NCI-H1048 (cell line): ENCODE measurements at places on chromosomes 2 and 18.

DNA sequence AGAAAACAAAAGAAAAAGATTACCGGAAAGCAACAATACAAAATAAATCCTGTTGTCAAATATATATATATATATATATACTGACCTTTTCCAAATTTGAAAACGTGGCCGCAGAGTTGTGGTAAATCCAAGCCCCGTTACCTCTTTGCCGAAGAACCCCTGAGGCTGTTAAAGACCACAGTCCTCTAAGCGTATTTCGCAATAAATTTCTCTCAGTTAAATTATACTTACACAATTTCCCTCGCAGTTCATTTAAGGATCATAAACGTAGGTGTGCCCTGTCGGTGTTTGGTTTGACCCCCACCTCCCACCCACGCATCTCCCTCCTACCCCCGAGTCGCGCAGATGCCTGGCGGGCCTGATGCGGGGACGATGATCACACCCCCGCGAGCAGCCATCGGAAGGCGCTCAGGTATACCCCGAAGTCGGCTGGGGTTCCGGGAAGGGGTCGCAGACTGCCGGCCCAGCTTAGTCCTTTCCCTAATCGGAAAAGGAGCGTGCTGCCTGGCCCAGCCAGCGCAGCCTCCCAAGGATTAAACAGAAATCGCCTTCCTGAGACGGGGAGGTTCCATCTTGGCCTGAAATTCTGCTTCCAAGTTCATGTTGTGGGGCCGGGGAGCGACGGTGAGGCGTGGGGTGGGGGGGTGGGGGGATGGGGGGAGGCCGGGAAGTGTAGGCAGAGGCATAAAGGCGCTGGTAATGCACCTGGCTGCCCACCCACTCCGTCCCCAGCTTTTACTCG, 2.9 kb upstream of the MEIS1 start:
- DNase-seq: no peak

GRCh38 chr2:55157474-55157884, 74.6 kb downstream of the CLHC1 start:
- DNase-seq: no peak

- no peak for DNase-seq
Observed at GRCh38 chr2:21451403-21451802, 327.6 kb downstream of the TDRD15 start.

DNA sequence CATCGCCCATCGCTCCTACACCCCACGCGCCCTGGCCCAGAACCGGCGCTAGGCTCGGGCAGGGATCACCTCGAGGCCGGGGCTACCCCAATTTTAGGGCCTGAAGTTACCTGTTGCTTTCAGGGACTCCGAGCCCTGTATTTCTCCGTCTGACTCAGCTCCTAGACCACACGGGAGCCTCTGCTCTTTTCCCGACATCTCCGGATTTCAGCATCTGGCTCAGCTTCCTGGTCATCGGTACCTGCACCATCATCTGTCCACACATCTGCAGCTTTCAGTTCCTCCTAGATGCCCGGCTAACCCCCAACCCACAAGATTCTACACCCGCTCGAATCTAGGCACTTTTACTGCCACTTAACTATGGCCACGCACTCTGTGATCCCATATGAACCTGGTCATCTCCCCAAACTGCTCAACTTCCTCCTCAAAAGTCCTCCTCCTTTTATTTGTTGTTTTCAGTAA, 12.1 kb upstream of the HMSD start:
- no peak for DNase-seq

GRCh38 chr2:96158554-96158940, 13.3 kb upstream of the DUSP2 start:
- no peak for DNase-seq

DNA sequence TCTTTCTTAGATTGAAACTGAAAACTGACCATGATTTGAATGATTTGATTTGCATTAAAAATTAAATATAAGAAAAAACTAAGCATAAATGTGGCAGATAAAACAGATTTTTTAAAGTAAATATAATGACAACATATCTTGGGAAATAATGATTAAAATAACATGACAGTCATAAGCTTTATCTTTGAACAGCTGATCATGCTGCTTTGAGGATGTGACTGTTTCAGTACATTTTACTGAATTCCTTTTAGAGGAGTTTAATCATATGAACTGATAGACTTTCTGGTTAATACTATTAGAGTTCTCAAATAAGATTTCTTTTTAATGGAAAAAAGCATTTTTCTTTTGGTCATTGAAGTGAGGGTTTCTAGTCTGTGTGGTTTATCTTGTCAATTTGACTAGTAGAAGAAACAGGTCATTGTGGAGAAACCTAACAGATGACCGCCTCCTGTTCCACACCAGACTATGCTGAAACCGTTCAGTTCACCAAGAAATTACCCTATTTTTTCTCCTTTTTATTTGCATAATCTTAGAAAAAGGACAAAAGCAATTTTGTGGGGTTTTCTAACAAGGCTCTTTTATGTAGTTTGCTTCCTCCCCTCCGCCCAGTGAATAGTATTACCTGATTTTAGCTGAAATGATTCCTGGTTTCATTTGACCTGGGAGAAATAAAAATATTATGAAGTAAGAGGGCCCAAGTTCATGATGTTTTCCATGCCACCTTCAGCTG, 262.1 kb downstream of the PTGR3 start:
- no peak for DNase-seq

- no peak for DNase-seq
Observed at GRCh38 chr2:72668647-72669046, 157.2 kb downstream of the EXOC6B start.

GRCh38 chr2:57990118-57990725, 56.4 kb upstream of the VRK2 start:
- no peak for DNase-seq

GRCh38 chr18:44849361-44849760, 168.7 kb downstream of the SETBP1 start:
- DNase-seq: no peak

- no peak for DNase-seq
Observed at GRCh38 chr2:240603846-240604245, 17.3 kb downstream of the CAPN10 start.

GRCh38 chr2:137873536-137874244, 90.6 kb upstream of the HNMT start:
- DNase-seq: no peak

GRCh38 chr2:29797916-29798315, 123.5 kb downstream of the ALK start:
- DNase-seq: no peak

DNA sequence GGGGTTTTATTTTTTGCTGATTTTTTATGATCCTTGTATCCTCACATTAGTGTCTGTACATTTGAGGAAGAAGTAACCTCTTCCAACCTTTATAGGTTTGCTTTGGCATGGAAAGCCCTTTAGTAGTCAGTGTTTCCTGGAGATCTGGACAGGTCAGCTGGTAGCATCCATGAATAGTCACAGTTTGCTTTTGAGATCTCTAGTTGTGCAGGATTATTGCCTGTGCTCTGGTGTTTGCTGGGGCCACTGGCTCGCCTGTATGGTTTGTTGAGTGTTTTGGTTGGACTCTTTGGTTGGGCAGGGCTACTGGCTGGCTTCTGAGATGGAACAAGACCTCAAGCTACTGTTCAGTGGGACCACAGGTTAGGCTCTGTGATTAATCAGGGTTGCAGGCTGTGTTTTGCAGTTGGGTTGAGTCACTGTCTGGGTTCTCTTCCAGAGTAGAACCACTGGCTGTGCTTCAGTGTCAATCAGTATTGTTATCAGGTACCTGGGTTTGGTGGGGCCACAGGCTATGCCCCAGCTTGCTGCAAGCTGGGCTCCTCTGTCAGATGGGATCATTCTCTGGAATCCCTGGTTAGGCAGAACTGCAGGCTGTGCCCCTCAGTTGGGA, 20.0 kb downstream of the SP140L start:
- no peak for DNase-seq

DNA sequence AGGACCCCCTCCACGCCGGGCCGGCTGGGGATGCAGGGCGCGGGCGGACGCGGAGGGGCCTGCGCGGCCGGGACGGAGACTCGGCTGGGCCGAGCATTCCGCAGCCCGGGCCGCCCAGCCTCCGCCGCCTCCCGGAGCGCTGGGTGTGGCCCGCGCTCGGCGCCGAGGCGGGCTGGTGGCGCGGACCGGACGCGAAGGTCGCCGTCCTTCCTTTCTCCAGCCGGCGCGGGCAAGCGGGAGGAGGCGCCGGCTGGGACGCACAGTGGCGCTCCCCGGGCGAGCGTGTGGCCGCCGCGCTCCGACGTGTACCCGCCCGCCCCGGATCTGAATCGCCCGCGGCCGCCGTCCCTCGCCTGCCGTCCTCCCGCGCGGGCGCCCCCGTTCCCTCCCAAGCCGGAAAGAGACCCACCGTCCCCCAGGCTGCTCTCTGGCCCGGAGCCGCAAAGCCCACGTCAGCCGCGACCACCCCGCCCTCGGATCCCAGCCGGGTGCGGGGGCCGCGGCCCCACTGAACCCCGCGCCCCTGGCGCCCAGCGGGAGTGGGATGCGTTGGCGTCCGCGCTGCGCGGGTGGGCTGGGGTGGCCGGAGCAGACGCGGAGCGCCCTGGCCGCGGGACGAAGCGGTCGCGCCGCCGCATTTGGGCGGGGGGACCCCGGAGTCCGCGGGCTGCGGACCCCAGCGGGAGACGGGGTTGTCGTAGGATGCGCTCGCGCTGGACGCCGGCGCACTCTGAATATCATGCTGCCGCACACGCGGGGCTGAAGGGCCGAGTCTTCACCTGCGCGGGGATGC, 634 bp downstream of the SPATS2L start:
- no peak for DNase-seq

GRCh38 chr2:70728128-70728527, 39.9 kb downstream of the ADD2 start:
- DNase-seq: no peak

DNA sequence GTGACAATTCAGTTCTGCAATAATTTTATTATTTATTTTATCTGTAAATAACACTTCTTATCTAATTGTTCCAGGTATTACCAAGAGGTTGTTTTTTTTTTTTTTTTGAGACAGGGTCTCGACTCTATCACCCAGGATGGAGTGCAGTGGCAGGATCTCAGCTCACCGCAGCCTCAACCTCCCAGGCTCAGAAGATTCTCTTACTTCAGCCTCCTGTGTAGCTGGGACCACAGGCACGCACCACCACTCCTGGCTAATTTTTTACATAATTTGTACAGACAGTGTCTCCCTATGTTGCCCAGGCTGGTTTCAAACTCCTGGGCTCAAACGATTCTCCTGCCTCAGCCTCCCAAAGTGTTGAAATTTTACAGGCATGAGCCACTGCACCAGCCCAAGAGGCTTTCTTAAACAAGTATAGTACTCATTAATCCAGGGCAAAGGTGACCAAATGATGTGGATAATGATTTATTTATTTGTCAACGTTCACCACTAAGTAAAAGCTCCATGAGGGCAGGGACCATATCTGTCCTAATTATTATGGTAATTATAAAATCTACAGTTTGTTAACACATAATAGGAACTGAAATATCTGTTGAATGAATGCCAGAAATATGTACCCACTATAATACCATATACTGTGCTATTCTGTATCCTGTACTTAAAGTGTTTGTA, 12.0 kb downstream of the STK17B start:
- no peak for DNase-seq

DNA sequence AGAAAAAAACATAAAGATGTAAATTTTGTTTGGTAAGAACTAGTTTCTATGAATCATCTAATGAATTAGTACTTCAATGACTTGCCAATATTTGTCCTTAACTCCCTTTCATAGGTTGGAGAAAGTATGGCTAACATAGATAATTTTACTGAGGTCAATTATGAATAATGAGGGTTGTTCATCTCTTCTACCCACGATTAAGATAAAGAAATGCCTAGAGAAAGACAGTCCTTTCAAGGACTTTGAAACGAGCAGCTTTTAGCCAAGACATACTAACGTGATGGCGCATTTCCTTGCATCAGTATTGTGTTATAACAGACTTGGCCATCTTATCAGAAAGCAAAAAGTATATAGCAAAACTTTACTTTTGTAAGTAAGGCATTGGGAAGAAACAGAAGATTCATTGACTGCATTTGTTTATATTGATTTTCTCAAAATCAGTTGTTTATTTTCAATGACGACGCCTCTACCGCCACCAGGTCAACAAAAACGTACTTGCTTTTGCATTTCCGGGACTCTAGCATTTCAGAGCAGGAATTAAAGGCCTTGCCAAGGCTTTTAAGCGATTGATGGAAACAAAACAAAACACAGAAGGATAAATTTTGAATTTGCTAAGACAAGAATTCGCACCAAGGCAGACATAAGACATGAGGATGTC, 961 bp downstream of the RBM43 start:
- DNase-seq: no peak

- no peak for DNase-seq
Observed at GRCh38 chr18:44709307-44710126, 28.8 kb downstream of the SETBP1 start.

GRCh38 chr2:65565681-65566080, 133.3 kb upstream of the SPRED2 start:
- no peak for DNase-seq

DNA sequence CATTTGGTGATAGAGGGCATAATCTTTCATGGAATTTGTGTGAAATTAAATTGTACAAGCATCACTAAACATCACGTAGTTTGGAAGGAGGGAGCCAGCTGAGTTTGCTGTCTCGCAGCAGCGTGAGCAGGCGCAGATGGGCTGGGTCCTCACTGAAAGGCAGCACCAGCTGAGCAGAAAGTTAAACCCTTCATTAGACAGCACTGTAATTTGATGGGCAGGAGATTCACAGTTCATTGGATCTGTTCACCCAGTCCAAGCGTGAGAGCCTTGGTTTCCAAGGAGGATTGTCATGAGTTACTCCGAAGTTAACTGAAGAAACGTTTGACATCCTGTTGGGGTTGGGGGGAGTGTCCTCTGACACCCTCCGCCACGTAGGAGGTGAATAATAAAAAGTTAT, 89.8 kb upstream of the NFATC1 start:
- no peak for DNase-seq

GRCh38 chr2:156472686-156473085, 36.5 kb downstream of the GPD2 start:
- DNase-seq: no peak

DNA sequence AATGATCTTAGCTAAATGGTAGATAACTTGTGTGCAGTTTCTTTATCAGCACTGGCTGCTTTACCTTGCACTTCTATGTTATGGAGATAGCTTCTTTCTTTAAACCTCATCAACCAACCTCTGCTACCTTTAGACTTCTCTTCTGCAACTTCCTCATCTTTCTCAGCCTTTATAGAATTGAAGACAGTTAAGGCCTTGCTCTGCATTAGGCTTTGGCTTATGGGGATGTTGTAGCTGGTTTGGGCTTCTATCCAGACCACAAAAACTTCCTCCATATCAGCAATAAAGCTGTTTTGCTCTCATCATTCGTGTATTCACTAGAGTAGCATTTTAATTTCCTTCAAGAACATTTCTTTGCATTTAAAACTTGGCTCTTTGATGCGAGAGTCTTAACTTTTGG, 123.7 kb downstream of the PIK3C3 start:
- DNase-seq: no peak

GRCh38 chr18:40534723-40535122, 1420.3 kb upstream of the PIK3C3 start:
- no peak for DNase-seq

- no peak for DNase-seq
Observed at GRCh38 chr2:30421604-30422443, 25.2 kb upstream of the LCLAT1 start.
